Activated CD8-positive, alpha-beta T cell treated with anti-CD3 and anti-CD28 coated beads, Interleukin-2, amount 10 ng/mL, durations not matched to agents 7 days and 5 days (primary cell): ENCODE measurements at places on chromosomes 3 and 15. TPM values are rescaled to one million over a fixed set of nuclear protein-coding genes. Genes with fewer than 3 reads are reported as not detected.

The ZWILCH gene
- total RNA-seq, result 37.2 TPM

The CP gene
- not detected for total RNA-seq

The IP6K2 gene
- total RNA-seq, result 49.6 TPM

The STAC gene
- not detected for total RNA-seq

The PATL2 gene
- 27.4 TPM for total RNA-seq

The SQOR gene
- total RNA-seq, result 75.8 TPM

The UROC1 gene
- total RNA-seq, result not detected

The LRRC49 gene
- total RNA-seq, result not detected

The MAP1A gene
- 5.6 TPM for total RNA-seq

The STRC gene
- 0.52 TPM for total RNA-seq

The C3orf62 gene
- 11.1 TPM for total RNA-seq

The CCR3 gene
- total RNA-seq, result 0.37 TPM

The ECE2 gene
- total RNA-seq, result not detected

The GRM7 gene
- total RNA-seq, result not detected

The ERICH6 gene
- 0.21 TPM for total RNA-seq

The PLCH1 gene
- 2.4 TPM for total RNA-seq

The CCDC39 gene
- not detected for total RNA-seq

The EFCAB12 gene
- 0.45 TPM for total RNA-seq
